ENCODE measurements at places on chromosomes 2 and 18.

DNA sequence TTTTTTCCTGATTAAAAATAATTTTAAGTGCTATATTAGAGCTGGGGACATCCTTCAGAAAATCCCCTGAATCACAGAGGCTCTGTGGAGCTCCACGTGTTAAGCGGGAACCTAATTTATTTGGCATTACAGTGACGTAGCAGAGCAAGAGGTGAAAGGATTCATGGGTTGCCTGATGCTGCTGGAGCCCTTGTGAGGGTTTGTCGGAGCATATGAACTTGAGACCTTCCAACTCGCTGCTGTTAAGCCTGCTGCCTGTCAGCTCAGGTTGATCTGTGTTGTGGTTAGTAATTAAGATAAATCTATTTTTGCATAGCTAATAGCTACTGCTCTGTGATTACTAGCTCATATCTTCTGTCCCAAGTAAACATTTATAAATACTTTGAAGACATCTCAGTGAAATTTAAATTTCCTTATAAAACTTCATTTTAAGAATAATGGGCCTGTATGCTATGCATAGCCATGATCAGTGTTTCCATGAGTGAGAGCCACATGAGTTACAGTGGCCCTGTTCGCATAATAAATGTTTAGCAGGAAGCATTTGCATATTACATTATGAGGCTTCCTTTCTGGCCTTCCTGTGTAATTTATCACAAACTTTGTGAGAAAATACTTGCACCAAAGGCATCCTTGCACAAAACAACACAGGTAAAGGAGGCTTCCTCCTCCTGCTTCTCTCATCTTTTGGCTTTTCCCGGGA, 438.9 kb downstream of the PTPRM start:
- DNase-seq: no peak

- DNase-seq: no peak
Observed at GRCh38 chr2:189178054-189178453, 1.5 kb downstream of the COL5A2 start.

GRCh38 chr18:58502628-58503027, 126.3 kb downstream of the ALPK2 start:
- DNase-seq: no peak

GRCh38 chr2:210899131-210899530, 342.7 kb downstream of the CPS1 start:
- no peak for DNase-seq

DNA sequence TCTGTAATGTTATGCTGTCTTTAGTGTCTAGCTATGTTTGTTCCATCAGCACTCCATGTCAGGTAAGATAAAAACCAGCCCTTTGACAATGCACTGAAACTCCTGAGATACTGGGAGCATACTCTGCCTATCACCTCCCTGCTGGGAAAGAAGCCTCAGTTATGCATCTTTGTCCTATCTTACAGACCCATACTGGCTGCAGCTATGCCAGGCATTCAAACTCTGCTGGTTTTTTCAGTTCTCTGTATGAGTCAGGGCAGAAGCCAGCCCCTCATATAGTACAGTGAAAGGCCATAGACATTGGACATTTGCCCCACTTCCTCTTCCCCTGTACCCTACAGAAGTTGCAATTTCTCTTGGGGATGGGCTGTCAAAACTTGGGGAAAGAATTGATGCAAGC, 181.1 kb upstream of the RGPD4 start:
- no peak for DNase-seq

DNA sequence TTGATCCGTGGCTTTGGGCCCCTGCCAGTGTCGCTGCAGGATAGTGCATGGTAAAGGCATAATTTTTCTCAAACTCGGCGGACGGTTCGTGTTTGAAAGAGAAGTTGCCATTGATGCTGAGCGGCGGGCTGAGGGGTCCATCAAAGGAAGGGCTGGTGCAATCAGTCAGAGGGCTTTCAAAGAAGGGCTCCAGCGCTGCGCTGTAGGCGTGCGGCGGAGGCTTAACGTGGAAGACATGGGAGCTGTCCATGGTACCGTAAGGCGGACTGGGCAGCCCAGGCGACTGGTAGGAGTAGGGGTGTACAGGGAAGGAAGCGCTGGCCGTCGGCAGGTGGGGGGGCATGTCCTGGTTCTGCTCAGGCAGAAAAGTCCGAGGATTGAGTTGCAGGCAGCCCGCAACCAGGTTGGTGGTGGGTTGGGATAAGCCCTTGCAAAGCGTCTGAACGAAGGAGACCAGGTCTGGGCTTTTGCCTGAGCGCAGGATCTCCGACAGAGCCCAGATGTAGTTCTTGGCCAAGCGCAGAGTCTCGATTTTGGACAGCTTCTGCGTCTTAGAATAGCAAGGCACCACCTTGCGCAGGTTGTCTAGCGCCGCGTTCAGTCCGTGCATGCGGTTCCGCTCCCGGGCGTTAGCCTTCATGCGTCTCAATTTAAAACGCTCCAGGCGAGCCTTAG, 2.3 kb downstream of the NEUROD1 start:
- DNase-seq: no peak

DNA sequence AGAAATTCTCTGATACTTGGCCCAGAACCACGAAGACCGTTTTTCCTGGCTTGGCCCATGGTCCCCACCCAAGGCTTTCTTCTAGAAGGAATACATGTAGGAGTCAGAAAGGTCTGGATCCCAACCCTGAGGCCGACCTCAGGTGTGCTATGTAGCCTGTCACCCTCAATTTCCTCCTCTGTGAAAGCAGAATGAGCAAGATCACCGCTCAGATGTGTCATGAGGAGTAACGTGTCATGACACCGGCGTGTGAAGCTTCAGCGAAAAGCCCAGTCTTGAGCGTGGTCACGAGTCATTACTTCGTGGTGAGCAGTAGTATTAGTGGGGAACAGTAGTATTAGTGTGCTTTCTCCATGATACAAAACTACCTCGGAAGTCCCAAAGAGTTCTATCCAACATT, 103.4 kb downstream of the ALPK2 start:
- DNase-seq: no peak
